ENCODE measurements at places on chromosomes 2 and 18.

GRCh38 chr2:8315531-8316165 lies 366.2 kb upstream of the ID2 start:
- DNase-seq: no peak

DNA sequence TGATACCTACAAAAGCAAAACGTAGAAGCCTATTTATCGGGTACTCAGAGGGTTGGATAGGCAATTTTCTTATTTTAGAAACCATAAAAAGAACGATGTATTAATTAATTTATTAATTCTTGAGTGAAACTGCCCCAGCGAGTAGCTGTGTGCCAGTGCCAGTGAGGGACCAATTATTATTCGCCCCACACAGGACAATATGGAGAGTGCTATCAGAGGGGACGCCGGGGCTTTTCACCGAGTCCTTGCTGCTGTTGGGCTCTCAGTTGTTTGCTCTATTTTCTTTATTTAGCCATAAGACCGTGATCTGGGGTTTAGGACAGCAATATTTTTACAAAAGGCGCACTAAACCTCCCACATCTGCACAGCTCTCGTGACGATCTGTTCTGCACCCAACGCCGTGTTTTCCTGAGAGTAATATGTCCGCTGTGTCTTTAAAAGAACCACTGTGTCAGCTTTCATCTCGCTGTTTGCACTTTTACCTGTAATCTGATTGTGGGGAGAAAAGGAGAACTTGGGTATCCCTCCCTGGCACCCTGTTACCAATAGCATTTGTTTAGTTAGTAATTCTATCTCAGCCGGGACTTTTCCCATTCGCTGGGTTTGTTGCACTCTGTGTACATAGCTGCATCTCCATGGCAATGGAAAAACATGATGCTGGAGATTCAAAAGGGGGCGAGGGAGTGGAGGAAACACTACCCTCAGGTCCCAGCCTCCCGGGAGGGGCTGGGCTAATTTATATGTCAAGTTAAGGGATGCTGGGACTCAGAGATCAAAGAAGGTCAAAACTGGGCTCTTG lies 30.1 kb upstream of the ZNF516 start:
- DNase-seq: peak; percentile 17

GRCh38 chr2:19932928-19933327 lies 31.1 kb upstream of the TTC32 start:
- no peak for DNase-seq

- DNase-seq: no peak
Observed at GRCh38 chr2:2567776-2568175, 236.7 kb upstream of the MYT1L start.

DNA sequence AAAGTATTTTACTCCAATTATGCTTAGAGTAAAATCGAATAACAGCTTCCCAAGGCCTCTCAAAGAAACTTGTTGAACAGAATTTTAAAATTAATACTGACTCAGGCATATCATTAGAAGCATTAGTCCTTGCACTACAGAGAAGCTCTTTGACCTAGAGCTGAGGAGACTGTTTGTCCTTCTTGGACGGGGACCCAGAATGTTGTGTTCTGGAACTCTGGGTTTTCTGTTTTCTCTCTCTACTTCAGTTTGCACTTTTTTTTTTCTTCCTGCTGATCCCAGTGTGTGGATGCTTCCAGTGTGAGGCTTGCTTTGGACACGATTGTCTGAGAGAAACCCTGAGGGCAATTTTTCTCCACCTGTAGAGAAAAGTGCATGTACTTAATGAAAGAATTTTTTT lies 847.6 kb downstream of the SOCS6 start:
- no peak for DNase-seq

GRCh38 chr2:241507430-241508239 lies 749 bp downstream of the STK25 start:
- DNase-seq: peak; percentile 59

GRCh38 chr2:219447242-219448098 lies 12.8 kb downstream of the SPEG start:
- DNase-seq: no peak

- peak; percentile 82 for DNase-seq
Observed at GRCh38 chr2:231642631-231643494, 50.2 kb downstream of the TEX44 start.

DNA sequence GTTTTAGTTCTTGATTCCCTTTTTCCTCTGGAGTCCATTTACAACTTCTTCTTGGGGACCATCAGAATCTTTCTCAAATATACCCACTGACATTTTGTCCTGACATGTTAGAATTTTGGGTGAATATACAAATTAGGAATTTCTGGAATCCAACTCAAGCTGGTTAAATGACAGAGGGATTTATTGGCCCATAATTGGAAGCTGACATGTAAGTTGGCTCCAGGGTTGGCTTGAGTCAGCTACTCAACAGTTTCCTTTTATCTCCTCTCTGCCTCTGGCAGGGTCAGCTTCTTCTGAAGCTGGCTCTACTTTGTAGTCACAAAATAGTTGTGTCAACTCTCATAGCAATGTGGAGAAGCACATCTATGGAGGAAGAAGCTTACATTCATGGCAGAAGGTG lies 36.6 kb upstream of the PPP1R1C start:
- no peak for DNase-seq

DNA sequence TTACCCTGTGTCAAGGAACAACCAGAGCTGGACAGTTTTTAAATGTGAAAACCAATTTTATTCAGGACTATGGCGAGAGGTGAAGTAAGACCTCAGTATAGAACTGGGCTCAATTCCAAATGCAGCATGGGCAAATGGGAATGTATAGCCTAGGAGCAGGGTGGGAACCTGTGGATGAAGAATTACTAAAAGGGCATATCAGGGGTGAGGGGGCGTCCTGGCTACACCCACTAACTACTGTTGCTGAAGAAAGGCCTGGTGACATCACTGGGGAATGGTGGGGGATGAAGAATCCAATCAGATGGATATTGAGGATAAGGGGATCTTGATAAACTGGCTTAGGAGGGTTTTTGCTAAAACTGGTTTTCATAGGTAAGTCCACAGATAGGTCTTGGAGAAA lies 27.3 kb upstream of the IL37 start:
- DNase-seq: no peak

DNA sequence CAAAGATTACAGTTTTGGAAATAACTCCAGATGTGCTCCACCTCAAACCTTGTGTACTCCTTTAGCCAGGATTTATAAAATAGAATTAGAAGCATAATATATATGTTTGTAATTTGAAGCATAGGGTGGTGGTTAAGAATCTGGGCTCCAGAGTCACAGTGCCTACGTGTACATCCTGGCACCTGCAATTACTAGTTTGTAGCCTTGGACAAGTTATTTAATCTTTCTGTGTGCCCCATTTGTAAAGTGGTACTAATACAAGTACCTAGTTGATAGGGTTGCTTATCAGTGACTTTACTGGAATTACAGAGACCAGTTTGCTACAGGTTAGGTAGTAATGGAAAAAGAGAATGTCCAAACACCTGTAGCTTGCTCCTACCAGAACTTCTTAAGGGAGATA lies 28.6 kb downstream of the EML4 start:
- no peak for DNase-seq

- no peak for DNase-seq
Observed at GRCh38 chr2:190999058-190999457, 14.9 kb downstream of the STAT1 start.

DNA sequence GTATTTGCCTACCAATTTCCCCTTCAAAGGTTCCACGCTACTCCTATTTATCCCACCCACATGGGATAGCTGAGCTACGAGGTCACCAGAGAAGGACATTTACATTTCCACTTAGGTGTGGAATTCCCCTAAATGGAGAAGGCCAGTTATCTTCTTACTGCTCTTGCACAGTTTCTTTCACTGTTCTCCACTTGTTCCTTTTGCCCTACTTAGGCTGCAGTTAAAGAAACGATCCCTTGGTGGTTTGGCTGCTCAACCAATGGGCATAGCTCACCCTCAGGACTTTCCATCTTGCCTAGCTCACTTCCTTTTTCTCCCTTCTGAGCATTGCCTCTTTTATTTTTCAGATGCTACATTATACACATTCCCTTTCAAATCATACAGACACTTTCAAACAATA lies 11.2 kb upstream of the NABP1 start:
- DNase-seq: no peak

DNA sequence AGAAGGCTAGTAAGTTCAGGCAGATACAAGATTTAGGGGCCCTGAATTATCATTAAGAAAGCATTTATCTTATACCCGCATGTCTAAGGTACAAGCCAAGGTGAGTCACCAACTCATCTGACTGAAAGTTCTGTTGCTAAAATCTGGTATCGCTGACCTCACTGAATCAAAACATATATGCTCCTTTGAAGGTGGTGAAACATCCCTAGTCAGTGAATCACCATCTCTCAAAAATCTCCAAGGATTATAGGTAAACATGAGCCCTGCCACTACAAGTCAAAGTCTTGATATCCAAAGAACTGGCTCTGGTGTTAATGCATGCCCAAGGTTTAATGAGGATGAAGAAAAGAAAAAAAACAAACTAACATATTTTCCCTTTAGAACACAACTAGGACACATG lies 43.5 kb downstream of the IRS1 start:
- DNase-seq: no peak

GRCh38 chr2:219073413-219074129 lies 12.8 kb upstream of the IHH start:
- DNase-seq: no peak

DNA sequence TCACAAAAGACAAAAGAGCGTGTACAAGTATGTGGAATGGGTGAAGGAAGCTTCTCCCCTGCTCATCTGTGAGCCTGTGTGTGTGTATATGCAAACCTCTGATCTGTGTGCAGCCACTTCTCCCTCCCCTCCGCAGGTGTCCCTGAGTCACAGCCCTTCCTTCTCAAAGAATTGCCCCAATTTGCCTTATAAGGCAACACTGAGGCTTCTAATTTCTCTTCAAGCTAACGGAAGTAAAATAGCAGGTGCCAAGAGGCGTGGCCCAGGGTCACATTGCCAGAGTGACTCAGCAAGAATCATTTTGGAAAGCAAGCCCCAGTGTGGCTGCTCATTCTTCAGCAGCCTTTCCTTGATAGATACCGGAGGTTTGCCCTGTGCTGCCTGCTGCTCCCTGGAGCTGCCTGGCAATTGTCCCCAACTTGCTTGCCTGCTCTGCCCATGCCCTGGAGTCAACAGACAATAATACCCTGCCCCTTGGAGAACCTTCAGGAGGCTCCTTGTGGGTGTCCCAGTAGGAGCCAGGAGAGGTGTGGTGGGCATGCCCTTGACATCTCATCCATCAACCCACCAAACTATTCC lies 37.3 kb upstream of the BMP10 start:
- peak; percentile 85 for DNase-seq

DNA sequence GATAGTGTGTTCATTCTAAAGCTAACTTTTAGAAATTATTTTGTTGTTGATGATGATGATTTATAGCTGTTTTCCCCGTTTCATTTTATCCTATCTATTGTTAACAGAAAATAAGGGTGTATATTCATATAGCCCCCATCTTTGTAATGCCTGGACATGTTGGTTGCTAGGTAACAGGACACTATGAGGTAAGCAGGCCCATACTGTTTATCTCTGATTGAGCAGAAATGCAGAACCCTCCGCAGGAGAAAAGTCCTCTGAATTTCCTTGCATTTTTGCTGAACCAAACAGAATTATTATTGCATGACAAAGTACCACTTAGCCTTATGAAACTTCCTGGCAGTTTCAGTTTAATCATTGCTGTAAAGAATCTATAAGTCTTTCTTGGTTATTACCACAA lies 339.4 kb downstream of the DCC start:
- DNase-seq: no peak

DNA sequence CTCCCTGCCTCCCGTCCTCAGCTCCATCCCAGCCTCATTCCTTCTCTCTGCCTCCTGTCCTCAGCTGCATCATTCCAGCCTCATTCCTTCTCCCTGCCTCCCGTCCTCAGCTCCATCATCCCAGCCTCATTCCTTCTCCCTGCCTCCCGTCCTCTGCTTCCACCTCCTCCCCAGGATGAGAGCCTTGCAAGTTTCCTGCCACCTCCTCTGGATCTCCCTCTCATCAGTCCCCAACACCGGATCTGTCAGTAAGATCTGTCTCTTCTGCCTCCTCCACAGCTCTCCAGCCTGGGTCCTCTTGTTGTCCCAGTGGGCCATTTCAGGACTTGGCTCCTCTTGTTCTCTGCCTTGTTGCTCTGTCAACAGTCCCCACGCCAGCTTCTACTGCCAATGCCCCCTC lies 130.9 kb downstream of the NDUFA10 start:
- DNase-seq: no peak

GRCh38 chr2:220811952-220812570 lies 760.0 kb downstream of the EPHA4 start:
- DNase-seq: no peak

- DNase-seq: no peak
Observed at GRCh38 chr2:40346535-40347354, 105.1 kb downstream of the SLC8A1 start.

DNA sequence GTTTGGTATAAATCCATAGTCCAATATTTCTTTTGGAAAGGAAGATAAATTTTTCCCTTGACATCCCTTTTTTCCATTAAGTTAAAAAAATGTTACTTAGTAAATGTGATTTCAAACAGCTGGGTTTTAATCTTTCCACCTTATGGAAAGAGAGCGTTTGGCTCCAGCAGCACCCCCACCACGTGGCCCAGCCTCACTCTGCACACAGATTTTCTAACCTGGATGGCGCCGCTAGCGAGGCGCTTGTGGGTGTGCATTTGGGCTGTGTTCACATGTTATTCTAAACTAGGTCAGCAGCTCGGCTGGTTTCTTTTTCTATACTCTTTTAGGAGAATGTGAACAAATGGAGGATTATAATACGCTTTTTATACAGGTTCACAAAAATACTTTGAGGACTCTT lies 218.0 kb downstream of the LDLRAD4 start:
- DNase-seq: no peak

- DNase-seq: no peak
Observed at GRCh38 chr2:179240481-179241451, 23.9 kb downstream of the SESTD1 start.

GRCh38 chr18:24220318-24220688 lies 81.4 kb downstream of the CABYR start:
- DNase-seq: no peak

GRCh38 chr2:96107708-96108065 lies 8.7 kb downstream of the ADRA2B start:
- DNase-seq: no peak

All from thyroid gland (tissue), 4 donors.